NCI-H1092 (cell line): ENCODE measurements at places on chromosomes 6 and 20.

- no peak for DNase-seq
Measured at GRCh38 chr6:56866917-56867522, 87.9 kb upstream of the BEND6 start.

DNA sequence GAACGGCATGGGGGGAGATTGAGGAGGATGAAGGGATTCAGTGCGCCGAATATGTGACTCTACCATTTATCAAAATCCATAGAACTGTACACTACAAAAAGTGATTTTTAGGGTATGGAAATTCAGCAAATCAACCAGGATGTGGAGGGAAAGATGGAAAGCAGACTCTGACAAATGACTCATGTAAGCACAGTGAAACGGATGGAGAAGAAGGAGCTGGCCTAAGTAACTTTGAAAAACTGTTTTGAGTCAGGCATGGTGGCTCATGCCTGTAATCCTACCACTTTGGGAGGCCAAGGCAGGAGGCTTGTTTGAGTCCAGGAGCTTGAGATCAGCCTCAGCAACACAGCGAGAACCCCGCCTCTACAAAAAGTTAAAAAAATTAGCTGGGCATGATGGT lies 39.2 kb downstream of the MUC22 start:
- no peak for DNase-seq

GRCh38 chr6:24387818-24388217 lies 14.9 kb upstream of the MRS2 start:
- no peak for DNase-seq

GRCh38 chr6:4351520-4352321 lies 216.3 kb upstream of the ECI2 start:
- DNase-seq = no peak

GRCh38 chr6:5672581-5673011 lies 334.1 kb downstream of the NRN1 start:
- DNase-seq = no peak

DNA sequence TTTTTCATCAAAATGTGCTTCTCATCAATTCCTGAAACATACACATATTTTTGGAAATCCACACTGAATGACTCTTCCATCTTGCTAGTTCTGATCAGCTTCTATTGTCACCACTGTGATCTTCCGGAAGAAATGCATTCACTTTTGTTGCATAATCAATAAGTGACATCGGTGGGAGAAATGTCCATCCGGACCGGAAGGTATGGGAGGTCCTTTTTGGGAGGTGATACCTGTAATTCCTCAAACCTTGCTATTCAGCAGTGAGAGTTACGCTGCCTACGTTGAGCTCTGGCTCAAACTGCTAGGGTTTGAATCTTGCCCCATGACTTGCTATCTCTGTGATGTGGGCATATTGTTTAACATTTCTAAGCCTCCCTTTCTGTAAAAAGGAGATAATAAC lies 16.6 kb upstream of the TFB1M start:
- DNase-seq = no peak

DNA sequence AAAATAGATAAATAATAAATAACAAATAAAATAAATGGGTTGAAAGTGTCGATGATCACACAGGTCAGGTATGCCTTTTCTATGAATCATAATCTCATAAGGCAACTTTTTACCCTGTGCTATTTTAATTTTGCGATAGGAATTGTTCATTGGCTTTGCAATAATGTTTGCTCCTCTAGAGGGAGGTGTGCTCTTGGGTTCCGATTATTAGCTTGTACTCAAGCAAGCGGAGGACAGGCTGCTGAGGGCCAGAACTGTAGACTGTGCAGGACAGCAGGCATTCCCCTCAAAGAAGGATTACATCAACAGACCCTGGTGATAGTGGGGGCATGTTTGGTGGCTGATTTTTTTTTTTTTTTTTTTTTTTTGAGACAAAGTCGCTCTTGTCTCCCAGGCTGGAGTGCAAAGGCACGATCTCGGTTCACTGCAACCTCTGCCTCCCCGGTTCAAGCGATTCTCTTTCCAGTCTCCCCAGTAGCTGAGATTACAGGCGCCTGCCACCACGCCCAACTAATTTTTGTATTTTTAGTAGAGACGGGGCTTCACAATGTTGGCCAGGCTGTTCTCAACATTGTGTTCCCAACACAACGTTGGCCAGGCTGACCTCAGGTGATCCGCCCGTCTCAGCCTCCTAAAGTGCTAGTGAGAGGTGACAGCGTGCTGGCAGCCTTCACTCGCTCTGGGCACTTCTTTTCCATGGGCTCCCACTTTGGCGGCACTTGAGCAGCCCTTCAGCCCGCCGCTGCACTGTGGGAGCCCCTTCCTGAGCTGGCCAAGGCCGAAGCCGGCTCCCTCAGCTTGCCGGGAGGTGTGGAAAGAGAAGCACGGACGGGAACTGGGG lies 35.6 kb downstream of the RIOK1 start:
- no peak for DNase-seq

- DNase-seq = no peak
Measured at GRCh38 chr20:25549843-25550477, 35.4 kb downstream of the NINL start.

DNA sequence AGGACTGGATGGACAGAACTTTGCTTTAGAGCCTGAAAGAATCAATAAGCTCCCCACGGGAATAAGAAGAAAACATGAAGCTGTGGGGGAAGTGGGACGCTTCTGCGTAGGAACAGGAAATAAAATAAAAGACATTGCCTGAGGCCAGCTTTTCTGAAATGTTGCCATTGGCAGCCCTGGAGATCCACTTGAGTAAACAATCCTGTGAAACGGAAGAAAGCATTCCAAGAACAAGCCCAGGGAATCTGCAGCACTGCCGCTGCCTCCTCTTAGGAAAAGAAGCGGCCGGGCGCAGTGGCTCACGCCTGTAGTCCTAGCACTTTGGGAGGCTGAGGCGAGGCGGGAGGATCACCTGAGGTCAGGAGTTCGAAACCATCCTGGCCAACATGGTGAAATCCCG lies 182.3 kb upstream of the RALGAPA2 start:
- DNase-seq = no peak

- DNase-seq = no peak
Measured at GRCh38 chr6:11271228-11272020, 39.0 kb upstream of the NEDD9 start.

GRCh38 chr20:16260911-16261310 lies 312.3 kb downstream of the KIF16B start:
- no peak for DNase-seq

- no peak for DNase-seq
Measured at GRCh38 chr6:131005439-131006016, 57.5 kb downstream of the EPB41L2 start.

DNA sequence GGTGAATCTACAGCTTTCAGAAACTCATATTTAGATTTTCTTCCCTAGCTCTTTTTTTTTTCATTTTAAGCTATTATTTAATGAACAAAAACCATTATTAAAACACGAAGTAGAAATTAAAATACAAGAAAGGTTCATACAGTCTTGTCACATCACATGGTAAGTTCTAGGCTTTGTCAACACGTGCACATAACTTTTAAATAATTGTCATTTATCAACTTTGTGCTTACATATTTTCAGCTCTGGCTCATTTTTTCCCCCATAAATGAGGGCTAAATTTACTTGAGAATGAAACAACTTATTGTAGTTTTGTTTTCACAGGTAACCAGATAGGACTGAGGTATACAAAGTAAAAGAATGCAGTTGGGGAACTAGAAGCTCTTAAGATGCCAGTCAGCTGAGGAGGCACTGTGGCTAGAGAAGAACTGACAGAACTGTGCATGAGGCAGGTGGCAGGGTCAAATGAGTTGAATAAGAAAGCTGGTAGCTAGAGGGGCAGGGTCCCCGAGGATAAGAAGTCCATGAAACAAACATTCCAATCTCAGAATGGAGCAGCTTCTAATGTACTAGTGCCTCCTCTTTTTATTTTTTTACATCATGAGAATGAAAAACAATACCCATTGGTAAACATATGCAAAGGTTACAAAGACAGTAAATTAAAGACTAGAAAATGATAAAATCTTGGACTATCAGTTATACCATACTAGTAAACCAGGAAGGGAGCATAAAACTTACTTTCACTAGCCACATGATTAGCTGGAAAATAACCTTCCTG lies 141.5 kb downstream of the MYB start:
- no peak for DNase-seq

- no peak for DNase-seq
Measured at GRCh38 chr6:145548933-145549648, 186.2 kb downstream of the EPM2A start.

- DNase-seq = peak; percentile 14
Measured at GRCh38 chr6:135251498-135252441, 70.7 kb downstream of the MYB start.

- DNase-seq = no peak
Measured at GRCh38 chr20:38563802-38564431, 17.1 kb upstream of the ADIG start.

GRCh38 chr6:42782689-42783176 lies 881 bp downstream of the BICRAL start:
- peak; percentile 70 for DNase-seq

DNA sequence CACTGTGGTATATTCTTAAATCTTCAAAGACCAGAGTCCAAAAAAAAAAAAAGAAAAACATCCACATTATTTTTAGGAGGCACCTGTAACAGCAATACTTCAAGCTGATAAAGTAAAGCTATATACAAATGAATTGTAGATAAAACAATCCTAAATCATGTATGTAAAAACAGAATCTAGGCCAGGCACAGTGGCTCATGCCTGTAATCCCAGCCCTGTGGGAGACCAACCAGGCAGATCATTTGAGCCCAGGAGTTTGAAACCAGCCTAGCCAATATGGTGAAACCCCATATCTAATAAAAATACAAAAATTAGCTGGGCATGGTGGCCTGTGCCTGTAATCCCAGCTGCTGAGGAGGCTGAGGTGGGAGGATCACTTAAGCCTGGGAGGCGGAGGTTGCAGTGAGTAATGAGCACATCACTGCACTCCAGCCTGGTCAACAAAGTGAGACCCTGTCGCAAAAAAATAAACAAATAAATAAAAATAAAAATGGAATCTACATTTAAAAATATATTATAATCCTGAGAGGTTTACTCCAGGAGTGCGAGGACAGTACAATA lies 7.3 kb downstream of the NAPB start:
- no peak for DNase-seq

GRCh38 chr20:62418709-62419487 lies 8.4 kb downstream of the RBBP8NL start:
- DNase-seq = no peak

DNA sequence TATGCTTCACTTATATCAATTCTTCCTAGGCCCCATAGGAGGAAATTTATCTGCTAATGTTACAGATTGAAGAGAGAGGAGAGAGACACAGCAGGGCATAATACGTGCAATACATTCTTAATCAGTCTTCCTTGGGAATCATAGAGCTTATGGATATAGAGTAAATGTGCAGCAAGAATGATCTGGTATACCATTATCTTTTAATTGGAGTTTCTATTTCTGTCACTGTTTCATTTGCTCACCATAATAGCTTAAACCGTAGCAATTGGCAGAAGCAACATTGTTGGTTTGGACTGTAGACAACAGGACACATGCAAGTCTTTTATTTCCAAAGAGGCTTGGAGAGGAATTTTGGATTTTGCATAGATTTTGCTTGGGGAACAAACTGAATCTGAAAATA lies 68.1 kb upstream of the PCSK2 start:
- no peak for DNase-seq

- DNase-seq = no peak
Measured at GRCh38 chr20:62754122-62754990, 41.9 kb upstream of the MRGBP start.

DNA sequence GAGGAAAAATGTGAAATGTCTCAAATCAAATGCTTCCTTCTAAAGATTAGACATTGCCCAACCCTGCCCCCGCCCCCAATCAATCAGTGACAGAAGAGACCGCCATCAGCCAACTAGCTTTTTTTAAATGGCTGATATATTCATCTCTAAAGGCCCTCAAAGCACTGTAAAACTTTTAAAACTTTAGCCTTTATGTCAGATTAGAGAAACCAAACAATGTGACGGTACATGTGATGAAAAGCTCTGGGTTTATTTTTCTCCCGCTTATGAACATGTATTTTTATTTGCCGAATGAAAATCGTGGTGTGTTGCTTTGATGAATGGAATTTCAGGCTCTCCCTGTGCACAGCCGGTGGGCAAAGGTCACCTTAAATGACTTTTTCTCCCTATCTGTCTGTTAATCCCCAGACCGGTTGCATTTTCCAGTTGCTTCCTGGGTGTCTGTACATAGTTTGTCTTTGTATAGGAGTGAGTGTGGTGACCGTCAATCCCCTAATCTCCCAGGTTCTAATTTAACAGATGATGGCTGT lies 38.5 kb downstream of the TBC1D7 start:
- no peak for DNase-seq

DNA sequence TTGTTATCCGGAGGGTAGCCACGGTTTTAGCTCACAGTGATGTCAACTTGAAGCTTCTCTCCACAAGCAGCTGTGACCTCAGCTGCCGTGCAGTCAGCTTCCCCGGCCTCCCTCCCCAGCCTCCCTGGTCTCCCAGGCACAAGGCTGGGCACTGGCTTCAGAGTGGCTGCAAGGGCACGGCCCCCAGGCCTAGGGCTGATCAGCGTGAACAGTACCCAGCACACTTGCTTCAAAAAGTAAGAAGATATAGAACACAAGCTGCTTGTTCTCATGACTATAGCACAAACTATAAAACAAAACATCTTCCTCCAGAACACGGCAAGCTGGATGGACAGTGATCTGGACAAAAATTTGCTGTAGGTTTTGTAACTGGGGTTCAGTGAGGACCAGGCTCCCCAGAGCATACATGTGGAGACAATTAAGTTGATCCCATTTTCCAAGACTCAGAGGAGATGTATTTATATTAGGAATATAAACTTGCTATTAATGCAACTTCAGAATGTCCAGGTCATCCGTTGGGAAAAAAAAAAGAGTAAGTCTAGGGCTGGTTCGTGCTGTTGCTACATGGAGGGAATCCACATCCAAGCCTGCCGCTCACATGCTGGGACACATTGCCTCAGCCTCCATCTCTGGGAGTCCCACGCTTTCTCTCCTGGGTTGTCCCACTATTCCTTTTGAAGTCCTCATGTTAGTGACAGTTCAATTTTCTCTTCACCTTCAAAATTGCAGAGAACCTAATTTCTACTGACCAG lies 199.4 kb upstream of the THBS2 start:
- DNase-seq = no peak

GRCh38 chr20:20593447-20594170 lies 118.8 kb downstream of the RALGAPA2 start:
- peak; percentile 76 for DNase-seq

GRCh38 chr6:53264915-53265607 lies 83.7 kb downstream of the ELOVL5 start:
- DNase-seq = no peak
